ENCODE measurements at places on chromosomes 5 and 9.

GRCh38 chr9:82271106-82271561 lies 282.6 kb downstream of the SPATA31D1 start:
- DNase-seq, result no peak

DNA sequence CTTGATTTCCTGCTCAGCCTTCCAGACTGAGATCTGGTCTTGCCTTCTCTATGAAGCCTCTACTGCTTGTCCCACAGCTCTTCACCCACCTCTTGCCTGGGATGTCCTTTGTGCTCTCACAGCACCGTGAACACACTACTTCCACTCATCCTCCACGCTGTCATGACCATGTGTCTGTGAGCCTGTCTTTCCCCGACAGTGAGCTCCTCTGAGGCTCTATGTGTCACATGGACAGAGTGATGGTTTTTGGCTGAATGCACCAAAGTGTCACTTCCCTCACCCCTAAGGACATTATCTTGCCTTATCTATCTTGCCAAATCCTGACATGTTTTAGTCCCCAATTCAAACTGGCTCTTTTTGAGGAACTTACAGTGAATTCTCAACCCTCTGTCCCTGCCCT lies 11.3 kb downstream of the PHYKPL start:
- no peak for DNase-seq

DNA sequence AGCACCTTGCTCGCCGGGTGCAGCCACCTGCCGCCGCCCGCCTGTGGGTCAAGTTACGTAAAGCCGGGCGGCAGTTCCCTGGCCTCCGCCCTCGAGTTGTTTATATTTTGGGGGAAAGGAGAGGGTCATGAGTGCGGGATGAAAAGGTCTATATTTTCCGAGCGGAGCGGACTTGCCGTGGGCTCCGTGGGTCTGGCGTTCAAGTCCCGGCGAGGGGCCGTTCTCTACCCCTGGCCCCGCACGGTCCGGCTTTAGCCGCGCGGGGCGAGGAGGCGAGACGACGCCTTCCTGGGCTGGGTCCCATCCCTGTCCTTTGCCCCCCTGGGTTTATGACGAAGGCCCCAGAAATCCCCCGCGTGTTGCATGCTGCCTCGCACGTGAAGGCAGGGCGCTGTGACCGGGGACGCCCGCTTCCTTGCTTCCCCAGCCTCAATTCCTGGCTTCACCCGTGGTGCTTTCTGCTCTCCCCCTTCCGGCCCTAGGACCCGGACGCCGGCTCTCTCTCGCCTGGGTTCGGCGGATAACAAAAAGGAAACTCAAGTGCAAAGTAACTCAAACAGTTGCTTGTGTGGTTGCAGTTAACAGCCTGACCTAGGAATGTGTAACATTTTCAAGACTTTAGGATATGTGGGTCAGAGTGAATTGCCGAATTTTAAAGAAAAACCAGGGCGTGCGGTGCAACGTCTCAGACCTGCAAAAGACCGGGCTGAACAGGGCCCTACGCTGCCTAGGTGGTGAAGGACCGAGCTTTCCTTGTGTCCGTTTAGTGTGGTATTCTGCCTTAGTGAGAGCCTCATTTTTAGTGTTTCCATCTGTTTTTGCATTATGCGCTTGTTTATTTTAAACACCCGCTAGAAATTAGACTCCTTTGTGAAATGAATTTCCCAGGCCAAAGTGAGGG lies 810 bp downstream of the VPS13A start:
- DNase-seq, result no peak

DNA sequence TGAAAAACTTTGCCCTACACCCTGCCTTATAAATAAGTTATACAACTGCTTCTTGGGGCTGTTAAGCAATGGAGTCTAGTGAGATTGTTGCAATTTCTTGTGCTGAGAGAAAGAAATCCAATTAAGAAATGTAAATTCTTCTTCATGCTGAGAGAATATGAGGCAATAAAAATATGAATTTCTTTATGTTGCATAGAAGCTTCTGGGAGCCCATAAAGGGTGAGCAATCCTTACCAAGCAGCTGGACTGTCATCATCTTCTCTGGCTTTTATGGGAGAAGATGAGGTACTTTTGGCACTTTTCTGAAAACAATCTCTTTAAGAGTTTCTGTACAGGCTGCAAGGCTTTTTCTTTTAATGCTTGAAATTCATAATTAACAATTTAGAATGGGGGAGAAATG lies 204.3 kb downstream of the DMRTA1 start:
- no peak for DNase-seq

DNA sequence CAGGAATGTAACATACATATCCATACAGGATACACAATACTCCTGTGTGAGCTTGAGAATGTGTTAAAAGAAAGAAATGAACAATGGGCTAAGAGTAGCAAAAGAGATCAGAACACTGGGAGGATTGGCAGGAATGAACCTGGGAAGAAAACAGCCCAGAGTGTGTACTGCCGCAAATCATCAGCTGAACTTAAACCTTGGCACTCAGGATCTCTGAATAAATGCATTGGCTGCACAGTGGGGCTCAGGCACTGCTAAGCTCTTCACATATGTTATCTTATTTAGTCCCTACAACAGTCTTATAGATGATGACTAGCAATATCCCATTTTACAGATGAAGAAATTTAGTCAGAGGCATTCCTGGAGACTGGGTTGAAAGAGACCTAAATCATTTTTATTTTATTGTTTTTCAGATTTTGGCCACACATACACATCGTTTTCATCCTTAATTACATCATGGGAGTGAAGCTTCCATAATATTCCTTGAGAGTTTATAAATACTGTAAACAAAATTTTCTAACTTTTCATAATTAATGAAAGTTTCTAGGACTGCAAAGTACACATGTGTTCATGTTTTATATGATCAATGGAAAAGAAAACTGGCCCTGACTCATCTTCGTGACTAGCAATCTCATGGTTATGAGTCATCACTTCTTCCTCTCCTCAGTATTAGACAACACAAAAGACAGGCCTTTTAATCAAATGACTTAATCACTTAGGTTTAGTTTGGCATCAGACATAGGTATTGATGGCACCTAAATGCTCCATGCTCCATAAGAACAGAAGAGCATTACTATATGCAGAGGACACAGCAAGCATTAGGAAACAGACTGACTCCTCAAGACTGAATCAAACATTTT lies 59.2 kb downstream of the CDH18 start:
- DNase-seq, result no peak

GRCh38 chr9:116897201-116897600 lies 210.1 kb downstream of the TRIM32 start:
- DNase-seq, result no peak

Data from right atrium auricular region (tissue), 2 donors.